ENCODE measurements at places on chromosomes 7 and 10.

DNA sequence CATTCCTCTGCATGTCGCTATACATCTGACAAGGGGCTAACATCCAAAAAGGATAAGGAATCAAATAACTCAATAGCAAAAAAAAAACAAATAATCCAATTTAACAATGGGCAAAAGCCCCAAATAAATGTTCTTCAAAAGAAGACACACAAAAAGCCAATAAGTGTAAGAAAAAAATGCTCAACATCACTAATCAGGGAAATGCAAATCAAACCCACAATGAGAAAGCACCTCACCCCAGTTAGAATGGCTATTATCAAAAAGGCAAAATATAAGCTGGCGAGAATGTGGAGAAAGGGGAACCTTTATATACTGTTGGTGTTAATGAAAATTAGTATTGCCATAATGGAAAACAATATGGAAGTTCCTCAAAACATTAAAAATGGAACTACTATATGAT lies 14.3 kb downstream of the ARHGAP12 start:
- DNase-seq: no peak

DNA sequence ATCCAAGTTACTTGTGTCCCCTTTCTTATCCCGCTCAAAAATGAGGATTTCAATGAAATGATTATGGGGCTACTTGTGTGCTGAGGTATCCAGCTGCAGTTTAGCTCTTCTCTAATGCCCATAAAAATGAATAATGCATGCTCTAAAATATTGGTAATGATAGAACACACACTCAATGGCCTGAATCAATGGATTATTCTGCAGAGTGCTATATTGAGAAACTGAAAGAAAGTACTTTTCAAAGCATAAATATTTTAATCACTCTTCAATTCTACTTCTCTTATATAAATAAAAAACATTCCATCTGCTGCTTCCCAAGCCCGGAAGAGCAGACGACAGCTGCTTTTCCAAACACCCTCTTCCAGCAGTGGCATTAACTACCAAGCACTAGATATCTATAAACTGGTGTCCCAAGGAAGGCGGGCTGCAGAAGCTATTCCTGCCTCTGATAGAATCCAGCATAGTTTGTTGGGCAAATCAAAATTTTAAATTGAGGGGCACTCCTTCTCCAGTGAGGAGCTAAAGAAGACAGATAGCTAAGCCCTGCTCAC lies 284.9 kb upstream of the AOAH start:
- no peak for DNase-seq

DNA sequence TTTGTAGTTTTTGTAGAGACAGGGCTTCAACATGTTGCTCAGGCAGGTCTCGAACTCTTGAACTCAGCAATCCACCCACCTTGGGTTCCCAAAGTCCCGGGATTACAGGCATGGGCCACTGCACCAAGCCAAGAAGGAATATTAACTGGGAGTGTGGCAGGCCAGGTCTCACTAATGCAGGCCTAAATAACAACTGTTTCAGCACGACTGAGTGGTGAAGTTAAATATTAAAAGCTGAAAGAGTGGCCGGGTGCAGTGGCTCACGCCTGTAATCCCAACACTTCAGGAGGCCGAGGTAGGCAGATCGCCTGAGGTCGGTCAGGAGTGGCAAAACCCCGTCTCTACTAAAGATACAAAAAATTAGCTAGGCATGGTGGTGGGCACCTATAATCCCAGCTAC lies 21.1 kb downstream of the CHUK start:
- no peak for DNase-seq

DNA sequence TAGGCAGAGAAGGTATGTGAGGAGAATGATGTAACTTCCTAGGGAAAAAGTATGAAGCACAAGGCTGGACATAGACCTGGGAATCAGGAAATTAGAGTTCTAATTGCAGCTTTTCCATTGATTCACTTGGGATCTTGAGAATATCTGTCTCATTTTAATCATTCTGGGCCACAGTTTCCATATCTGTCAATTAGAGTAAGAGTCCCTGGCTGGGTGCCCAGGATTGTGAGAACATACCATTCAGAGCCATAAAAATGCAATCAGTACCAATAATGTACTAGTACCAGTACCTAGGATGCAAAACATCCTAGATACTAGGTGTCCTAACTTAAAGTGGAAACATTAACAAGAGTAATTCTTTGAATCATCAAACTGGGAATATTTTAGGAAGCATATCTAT lies 29.6 kb downstream of the CAV1 start:
- DNase-seq: no peak

DNA sequence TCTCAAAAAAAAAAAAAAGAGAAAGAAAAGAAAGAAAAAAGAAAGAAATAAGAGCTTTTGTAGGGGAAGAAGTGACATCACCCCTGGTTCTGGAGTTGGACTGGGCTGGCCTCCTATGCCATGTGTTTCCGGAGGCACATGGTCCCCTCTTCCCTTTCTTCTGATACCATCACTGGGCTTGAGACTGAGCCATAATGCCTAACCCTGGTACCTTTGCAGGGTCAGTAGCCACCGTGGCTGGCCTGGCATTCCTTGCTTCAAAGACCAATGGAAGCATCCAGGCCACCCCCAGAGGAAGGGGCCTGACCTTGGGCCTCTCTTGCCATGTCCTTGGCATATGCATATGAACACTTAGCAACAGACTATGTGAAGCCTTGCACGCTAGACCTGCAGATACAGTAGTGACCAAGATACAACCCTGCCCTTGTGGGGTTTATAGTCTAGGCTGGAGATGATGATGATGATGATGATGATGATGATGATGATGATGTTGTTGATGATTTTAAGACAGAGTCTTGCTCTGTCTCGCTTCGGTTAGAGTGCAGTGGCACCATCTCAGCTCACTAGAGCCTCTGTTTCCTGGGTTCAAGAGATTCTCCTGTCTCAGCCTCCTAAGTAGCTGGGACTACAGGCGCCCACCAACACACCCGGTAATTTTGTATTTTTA lies 31.8 kb downstream of the SUFU start:
- DNase-seq: no peak

DNA sequence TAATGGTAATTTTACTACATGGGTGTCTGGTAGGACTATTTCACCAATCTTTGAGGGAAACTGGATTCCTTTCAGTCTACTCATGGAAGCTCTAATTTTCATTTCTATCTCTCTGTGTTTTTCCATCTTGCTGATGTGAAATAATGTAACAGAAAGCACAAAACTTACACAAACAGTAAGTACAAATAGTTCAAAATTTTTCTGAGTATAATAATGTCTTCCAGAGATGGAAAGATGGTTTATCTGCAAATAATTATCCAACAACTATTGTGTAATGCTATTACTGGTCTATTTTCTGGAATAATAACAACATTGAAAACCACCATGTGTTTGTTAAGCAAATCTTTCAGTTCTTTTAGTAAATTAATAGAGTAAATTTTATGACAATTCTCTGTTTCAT lies 565.8 kb upstream of the MGMT start:
- no peak for DNase-seq

DNA sequence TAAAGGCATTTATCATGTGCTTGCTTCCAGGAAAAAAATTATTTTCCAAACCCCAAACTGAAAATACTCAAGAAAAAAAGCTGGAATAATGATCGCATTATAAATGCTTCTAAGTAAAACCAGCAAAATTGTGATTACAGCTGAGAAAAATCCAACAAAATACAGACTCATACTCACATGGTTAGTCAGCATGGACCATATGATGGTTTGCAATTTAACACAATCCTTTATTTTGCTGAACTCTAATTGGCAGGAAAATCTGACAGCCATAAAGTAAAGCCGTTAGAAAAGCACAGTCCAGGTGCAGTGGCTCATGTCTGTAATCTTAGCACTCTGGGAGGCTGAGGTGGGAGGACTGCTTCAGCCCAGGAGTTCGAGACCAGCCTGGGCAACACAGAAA lies 59.6 kb downstream of the BRI3 start:
- no peak for DNase-seq
